ENCODE measurements at places on chromosomes 7 and 10. TPM values are rescaled to one million over a fixed set of nuclear protein-coding genes. Genes with fewer than 3 reads are reported as not detected.
A peak's percentile ranks its signal among the peaks of the same experiment; 100 is the strongest.

RBM20 gene
- total RNA-seq, result not detected

GRCh38 chr10:31381766-31382316 is 62.8 kb downstream of the ZEB1 start:
- no peaks in the 10 kb centered on the region for H3K27me3 ChIP-seq
- H3K4me1 ChIP-seq, result peaks cover 9% of the 10 kb centered on the region
- H3K4me3 ChIP-seq, result no peak overlapping the region

- no peaks in the 10 kb centered on the region for H3K27me3 ChIP-seq
- DNase-seq, result no peak
- no peak overlapping the region for H3K4me3 ChIP-seq
- peaks cover 26% of the 10 kb centered on the region for H3K36me3 ChIP-seq
- H3K27ac ChIP-seq, result no peak overlapping the region
These were observed 8.8 kb upstream of the GET4 start for GRCh38 chr7:867406-868188.

DNA sequence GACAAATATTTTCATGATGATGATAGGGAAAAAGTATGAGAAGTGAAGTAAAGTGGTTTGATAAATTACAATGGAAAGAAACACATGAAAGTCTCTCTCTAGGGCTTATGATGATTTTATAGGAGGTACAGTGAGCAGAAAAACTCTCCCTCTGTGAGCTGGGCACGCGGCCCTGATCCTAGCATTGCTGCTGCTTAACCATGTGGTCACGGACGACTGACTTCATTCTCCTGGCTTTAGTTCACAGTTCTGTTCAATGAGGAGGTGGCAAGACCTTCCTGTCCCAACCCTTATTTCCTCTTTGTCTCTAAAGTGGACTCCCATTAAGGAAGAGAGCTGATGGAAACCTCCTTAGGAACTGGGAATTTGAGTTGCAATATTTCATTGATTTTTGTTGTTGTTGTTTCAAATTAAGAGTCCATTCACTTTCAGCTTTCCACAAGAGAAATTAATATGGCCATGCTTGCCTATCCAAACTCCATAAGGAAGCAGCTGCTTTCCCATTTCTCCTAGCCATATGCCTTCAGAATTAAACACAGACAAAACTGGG is 8.2 kb upstream of the PON3 start:
- H3K4me3 ChIP-seq, result no peak overlapping the region
- H3K36me3 ChIP-seq, result no peaks in the 10 kb centered on the region
- H3K27me3 ChIP-seq, result no peaks in the 10 kb centered on the region
- H3K4me1 ChIP-seq, result no peaks in the 10 kb centered on the region

HABP2 gene
- not detected for total RNA-seq

DNA sequence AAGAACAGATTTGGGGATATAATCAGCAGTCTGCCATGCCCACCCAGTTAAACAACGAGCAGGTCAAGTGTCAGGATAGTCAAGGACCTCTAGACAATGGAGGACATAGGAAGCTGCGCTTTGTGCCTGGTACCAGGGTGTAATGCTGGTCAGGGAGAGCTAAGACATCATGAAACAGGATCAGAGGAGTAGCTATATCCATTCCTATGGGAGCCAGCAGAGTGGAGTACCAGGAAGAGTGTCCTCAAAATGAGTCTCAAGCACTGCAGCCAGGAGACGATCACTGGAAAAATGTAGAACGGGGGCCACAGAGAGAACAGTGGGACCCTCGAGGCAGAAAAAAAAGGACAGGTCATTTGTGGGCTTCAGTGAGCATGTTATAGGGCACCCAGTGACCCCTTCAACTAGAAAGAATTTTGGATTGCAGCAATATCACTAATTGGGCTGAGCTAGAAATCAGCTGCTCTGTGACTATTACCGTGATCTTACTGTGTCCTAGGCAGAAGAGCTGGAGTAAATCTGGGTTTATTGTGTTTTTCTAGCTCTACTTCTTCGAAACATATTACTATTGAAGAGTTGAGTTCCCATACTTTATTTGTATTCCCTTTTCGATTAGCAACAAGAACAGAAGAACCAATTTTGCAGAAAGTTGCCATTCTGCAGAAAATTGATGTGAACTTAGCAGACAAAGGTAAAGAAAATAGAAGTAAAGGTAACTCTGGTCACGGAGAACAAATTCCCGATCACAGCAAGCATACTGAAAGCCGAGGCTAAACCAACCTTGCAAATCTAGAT is 319.6 kb downstream of the AHR start:
- no peaks in the 10 kb centered on the region for H3K36me3 ChIP-seq
- H3K4me1 ChIP-seq, result no peaks in the 10 kb centered on the region
- H3K27ac ChIP-seq, result no peak overlapping the region
- H3K27me3 ChIP-seq, result peaks cover 2% of the 10 kb centered on the region
- DNase-seq, result no peak

GRCh38 chr10:105159268-105159667 is 518.2 kb downstream of the SORCS3 start:
- DNase-seq, result no peak
- H3K4me1 ChIP-seq, result no peaks in the 10 kb centered on the region
- no peak overlapping the region for H3K4me3 ChIP-seq
- no peaks in the 10 kb centered on the region for H3K27me3 ChIP-seq

UNCX gene
- total RNA-seq, result not detected

- no peak overlapping the region for H3K27ac ChIP-seq
- no peaks in the 10 kb centered on the region for H3K36me3 ChIP-seq
- no peak overlapping the region for H3K4me3 ChIP-seq
- no peak for DNase-seq
- H3K27me3 ChIP-seq, result peaks cover 5% of the 10 kb centered on the region
These were observed 80.2 kb downstream of the FAM241B start for GRCh38 chr10:69710008-69710888.

GRCh38 chr7:150801946-150802771 is 1.6 kb downstream of the TMEM176A start:
- peak overlapping the region; percentile 26 for H3K4me3 ChIP-seq
- no peak for DNase-seq
- no peaks in the 10 kb centered on the region for H3K4me1 ChIP-seq
- H3K27ac ChIP-seq, result no peak overlapping the region

LIPF gene
- total RNA-seq, result not detected

AKR1C3 gene
- not detected for total RNA-seq

GRCh38 chr10:105473170-105473569 is 832.1 kb downstream of the SORCS3 start:
- no peak overlapping the region for H3K4me3 ChIP-seq
- H3K4me1 ChIP-seq, result no peaks in the 10 kb centered on the region
- H3K27me3 ChIP-seq, result no peaks in the 10 kb centered on the region
- no peak for DNase-seq
- H3K36me3 ChIP-seq, result no peaks in the 10 kb centered on the region

DNA sequence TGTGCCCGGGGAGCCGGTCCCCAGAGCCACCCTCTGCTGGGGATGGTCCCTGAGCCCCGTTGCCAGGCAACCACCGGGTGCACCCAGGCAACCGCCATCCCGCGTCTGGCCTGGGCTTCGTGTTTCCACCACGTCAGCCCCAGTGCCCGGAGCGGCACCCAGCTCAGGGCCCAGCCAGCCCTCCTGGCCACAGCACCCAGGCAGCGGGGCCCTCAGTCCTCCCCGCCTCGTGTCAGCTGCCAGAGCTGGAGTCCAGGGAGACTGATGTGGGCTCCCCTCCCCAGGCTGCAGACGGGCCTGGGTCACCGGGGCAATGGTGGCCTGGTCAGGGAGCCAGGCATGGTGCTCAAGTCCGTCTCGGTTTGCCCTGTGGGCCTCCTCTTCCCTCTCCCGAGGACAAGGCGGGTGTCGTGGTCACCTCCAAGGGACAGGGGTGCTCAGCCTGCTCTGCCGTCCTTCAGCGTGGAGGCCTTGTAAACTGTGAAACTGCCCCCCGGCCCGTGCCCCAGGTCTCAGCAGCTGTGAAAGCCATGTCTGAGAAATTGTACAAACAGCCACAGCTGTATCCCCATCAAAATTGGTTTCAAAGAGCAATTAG is 72.5 kb downstream of the MICALL2 start:
- no peaks in the 10 kb centered on the region for H3K4me1 ChIP-seq
- H3K36me3 ChIP-seq, result no peaks in the 10 kb centered on the region
- peaks cover 6% of the 10 kb centered on the region for H3K27me3 ChIP-seq
- DNase-seq, result no peak
- H3K4me3 ChIP-seq, result no peak overlapping the region
- no peak overlapping the region for H3K27ac ChIP-seq

Data from activated T-helper 1 cell treated with anti-CD3 and anti-CD28 coated beads, Interleukin-12 subunit alpha, Interleukin-12 subunit beta, Interleukin-2, Interleukin-4 antibody, amounts not matched to agents 30 ng/mL and 10 ng/mL and 1 ng/mL, durations not matched to agents 14 hours and 24 hours and 36 hours (primary cell).